DMS79 treated with DMSO at 0.1 percent for 48 hours (cell line): ENCODE measurements at places on chromosomes 7 and 10.

- no peak for DNase-seq
These were observed 43.0 kb downstream of the CH25H start for GRCh38 chr10:89164080-89164479.

- no peak for DNase-seq
These were observed 17.6 kb downstream of the NEURL1 start for GRCh38 chr10:103510791-103511752.

GRCh38 chr7:33669251-33669670, 236.1 kb upstream of the BMPER start:
- peak; percentile 75 for DNase-seq

DNA sequence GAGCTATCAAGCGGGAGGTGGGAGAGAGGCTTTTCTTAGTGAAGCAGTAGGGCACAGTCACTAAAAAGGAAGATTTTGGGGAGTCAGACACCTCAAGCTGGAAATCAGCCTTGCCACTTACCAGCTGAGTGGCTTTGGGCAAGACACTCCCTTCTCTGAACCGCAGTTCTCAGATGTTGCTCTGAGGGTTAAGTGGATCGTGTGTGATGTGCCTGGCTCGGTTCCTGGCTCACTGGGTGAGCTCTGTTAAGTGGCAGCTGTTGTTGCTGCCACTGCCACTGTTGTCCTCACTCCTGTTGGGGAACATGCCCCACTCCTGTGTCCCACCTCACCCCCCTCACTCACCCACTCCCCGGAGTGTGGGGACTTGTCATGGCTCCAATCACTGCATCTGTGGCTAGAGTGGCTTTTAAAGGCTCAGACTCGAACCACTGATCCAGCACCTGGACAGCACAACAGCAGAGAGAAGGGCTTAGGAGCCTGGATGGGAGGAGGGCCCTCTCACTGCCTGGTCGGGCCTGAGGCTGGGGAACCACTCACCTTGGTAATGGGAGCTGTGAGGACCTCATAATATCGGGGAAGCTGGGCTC, 20.0 kb downstream of the PYROXD2 start:
- DNase-seq = peak; percentile 21

GRCh38 chr7:40851001-40851400, 716.2 kb downstream of the SUGCT start:
- DNase-seq = no peak

DNA sequence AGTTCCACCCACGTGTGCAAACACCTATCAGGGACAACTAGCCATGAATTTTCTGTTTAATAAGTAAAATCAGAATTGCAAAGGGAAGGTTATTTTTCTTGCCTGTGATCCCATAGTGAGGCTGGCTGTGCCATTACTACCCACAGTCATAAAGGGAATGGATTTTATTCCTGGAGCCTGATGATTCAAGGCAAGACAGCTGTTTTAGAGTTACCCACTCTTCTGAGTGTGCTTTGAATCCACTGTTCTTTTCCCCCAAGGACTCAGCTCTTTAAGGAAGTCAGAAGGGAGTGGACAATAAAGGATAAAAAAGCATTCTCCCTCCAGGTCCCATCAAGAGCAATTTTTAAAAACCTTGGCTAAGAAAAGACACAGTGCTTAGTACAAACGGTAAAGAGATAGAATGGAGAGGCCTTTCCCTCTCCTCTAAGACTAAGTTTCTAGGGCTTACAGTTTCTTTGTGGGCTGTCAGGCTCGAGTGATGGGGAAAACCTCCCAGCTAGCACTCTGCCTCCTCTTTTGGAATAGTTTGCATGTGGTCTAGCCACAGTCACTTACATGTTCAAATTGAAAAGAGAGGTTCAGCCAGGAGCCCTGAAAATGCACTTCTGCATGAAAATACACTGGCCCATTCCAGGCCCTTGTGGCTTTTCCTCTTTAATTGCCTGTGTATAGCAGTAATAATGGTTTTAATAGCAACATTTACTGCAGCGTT, 5.1 kb upstream of the LRRC4 start:
- DNase-seq = peak; percentile 43

- no peak for DNase-seq
These were observed 422.7 kb downstream of the SORCS3 start for GRCh38 chr10:105063796-105064195.

- no peak for DNase-seq
These were observed 86.6 kb downstream of the ODAD2 start for GRCh38 chr10:27912231-27912630.

- DNase-seq = no peak
These were observed 202.8 kb upstream of the BMPER start for GRCh38 chr7:33702514-33703054.

GRCh38 chr7:138584283-138584682, 116.9 kb downstream of the SVOPL start:
- no peak for DNase-seq

DNA sequence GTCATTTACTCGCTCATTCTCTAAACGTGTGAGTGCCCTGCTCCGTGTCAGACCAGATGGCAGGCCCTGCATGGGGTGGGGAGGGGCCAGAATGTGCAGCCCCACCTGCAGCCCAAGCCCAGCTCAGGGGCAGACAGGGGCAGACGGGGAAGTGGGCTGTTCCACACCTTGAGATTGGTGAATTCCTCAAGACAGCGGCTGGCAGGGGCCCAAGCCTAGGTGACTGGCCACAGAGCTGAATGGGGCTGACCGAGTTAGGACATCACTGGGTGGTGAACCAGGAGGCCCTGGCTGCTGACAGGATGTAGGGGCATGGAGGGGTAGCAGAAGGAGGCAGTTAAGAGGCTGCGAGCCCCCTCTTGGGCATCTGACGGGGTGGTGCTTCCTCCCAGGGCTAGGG, 79.1 kb downstream of the MGMT start:
- DNase-seq = no peak

DNA sequence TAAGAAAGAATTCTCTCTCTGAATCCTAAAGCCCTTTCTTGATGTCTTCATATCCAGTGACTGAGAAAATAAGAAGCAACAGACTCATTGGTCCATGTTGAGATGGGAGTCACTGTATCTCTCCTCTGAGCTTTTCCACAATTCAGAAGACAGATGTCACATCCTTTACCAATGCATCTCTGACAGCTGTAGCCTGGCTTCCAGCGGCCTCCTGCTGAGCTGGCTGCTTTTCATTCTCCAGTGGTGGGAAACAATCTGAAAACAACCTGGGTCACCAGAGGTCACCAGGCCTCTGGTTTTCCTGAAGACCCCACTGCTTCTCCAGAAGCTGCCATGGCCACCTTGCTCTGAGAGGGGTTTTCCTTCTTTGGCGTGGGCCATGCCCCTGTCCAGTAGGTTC, 18.3 kb upstream of the RPA3 start:
- no peak for DNase-seq

DNA sequence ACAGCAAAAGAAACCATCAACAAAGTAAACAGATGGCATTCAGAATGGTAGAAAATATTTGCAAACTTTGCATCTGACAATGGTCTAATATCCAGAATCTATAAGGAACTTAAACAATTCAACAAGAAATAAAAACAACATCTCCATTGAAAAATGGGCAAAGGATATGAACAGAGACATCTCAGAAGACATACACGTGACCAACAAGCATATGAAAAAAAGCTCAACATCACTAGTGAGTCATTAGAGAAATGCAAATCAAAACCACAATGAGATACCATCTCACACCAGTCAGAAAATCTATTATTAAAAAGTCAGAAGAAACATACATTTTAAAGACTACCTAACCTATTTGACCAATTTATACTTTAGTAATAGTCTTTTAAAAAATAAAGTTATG, 571.3 kb upstream of the NRG3 start:
- DNase-seq = no peak

DNA sequence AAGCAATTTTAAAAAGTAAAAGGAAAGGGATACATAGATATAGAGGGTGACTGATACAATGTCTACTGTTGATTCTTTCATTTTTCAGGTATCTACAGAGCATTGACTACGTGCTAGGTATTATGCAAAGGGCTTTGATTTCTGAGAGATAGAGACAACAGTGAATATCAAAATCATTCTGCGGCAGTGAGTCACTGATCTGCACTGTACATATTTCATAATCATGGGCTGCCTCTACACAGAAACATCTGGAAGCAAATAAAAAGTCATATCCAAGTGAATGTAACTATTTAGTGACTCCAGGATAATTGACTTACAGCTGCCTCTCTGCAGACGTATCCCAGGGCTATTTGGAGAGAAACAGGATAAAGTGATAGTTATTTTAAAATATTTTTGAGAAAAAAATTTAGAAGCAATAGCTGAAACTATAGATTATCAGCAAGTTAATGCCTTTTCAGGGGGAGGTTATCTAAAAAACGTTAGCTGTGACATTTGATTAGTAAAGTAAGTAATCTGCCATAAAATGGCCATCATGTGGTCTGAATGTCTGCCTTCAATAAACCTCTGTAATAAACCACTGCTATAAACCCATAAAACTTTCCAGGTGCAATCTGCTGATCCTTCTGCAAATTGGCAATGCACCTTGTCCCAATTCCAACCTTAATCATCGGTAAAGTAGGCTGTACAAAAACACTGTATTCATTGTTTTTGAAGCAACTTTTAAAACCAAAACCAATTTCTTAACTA, 43.7 kb downstream of the CPXM2 start:
- no peak for DNase-seq

GRCh38 chr7:2283074-2283473, 31.2 kb downstream of the SNX8 start:
- DNase-seq = no peak

DNA sequence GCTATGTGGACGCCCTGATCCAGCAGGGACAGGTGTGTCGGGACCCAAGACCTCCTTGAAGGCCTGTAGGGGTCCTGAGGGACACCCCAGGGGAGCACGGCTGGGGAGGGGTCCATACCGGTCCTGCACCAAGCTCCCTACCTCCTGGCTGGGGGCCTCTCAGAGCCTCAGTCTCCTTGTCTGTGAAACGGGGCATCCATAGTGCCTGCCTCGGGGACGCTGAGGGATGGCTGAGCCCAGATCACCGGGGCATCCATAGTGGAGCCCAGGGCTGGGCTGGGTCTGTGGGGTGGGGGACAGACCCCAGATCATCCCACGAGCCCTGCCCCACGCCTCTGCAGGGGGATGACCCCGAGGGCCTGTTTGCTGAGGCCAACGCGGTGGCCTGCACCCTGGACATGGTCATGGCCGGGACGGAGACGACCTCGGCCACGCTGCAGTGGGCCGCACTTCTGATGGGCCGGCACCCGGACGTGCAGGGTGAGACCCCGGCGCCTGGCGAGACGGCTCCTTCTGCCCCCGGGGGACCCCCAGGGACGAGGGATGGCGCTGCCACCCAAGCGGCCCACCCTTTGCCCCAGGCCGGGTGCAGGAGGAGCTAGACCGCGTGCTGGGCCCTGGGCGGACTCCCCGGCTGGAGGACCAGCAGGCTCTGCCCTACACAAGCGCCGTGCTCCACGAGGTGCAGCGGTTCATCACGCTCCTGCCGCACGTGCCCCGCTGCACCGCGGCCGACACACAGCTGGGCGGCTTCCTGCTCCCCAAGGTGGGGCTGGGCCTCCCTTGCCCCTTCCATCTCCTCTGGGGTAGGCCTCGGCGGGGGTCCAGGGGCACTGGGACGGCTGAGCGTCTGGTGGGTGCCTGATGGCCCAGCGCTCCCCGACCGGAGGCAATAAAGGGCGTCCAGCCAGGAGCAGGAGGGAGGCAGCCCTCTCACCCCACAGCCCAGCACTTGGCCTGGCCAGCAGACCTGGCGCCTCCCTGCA, 4.1 kb downstream of the CYP2W1 start:
- no peak for DNase-seq

- DNase-seq = no peak
These were observed 61.5 kb downstream of the VIPR2 start for GRCh38 chr7:159083001-159083697.

DNA sequence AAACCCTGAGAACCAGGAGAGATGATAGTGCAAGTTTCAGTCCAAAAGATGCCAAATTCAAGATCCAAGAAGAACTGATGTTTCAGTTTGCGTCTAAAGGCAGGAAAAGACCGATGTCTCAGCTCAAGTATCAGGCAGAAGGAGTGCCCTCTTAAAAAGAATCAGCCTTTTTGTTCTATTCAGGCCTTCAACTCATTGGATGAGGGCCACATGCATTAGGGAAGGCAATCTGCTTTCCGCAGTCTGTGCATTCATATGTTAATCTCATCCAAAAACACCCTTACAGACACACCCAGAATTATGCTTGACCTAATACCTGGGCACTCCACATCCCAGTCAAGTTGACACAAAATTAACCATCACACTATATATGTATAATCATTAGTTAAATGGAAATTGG, 45.2 kb downstream of the DNAJB9 start:
- DNase-seq = no peak

GRCh38 chr10:99595770-99596465, 24.3 kb downstream of the SLC25A28 start:
- no peak for DNase-seq

DNA sequence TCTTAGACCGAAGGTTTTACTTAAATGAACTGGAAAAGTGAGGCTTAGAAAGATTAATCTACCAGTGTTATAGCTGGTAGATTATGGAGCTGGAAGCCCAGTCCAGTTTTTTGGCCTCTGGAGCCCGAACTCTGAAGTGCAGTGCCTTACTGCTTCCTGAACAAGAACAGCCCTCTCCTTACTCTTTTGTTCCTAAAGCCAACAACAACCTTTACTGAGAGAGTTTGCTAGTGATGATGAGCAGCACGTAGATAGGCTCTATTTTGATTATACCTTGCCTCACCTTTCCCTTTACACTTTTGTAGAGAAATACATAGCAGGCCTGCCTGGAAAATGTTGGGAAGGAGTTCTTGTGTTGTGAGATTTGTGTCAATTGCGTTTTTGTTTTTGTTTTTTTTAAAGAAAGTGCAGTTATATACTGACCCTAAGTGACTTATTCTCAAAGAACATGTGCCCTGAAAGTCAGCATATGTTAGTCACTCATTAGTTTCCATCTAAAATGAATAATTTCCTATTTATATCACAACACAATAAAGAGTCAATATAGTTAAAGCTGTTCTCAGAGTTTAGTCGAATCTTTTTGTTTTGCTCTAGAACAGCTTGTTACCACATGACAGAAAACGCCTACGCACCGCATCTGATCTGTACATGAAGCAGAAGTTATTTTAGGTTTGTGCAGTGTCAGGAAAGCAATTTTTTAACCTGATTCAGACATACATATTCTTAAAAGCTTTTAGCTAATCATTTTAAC, 33.0 kb downstream of the PLEKHA1 start:
- DNase-seq = no peak

DNA sequence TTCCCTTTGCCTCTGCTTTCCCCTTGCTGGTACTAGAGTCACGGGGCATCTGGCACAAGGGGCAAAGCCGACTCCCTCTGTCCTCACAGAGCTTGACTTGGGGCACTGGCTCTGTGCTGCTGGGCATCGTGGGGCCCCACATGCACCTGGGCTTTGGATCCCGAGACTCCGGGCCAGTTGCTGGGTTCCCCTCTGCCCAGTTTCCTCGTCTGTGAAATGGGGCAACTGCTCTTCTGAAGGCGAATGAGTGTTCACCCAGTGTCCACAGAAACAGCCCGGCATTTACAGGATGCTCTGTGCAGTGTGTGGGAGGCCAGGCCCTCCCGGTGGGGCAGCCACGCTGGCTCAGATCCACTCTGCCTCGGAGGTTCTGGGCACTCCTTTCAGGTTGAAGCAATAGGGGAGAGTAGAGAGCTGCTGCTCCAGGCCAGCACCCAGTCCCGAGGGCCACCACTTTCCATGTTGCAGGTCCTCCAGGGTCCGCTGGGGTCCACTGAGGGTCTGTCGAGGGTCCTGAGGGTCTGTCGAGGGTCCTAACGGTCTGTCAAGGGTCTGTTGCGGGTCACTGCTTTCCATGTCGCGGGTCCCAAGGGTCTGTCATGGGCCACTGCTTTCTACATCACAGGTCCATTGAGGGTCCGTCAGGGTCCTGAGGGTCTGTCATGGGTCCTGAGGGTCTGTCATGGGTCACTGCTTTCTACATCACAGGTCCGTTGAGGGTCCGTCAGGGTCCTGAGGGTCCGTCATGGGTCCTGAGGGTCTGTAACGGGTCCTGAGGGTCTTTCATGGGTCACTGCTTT, 103.6 kb downstream of the VIPR2 start:
- no peak for DNase-seq
